Left ventricle myocardium superior (tissue), 1 donor: ENCODE measurements at places on chromosomes 3 and 15. TPM values are rescaled to one million over a fixed set of nuclear protein-coding genes. Genes with fewer than 3 reads are reported as not detected.

GRCh38 chr15:85672332-85673084, 122.2 kb downstream of the KLHL25 start:
- no peak for DNase-seq

DNA sequence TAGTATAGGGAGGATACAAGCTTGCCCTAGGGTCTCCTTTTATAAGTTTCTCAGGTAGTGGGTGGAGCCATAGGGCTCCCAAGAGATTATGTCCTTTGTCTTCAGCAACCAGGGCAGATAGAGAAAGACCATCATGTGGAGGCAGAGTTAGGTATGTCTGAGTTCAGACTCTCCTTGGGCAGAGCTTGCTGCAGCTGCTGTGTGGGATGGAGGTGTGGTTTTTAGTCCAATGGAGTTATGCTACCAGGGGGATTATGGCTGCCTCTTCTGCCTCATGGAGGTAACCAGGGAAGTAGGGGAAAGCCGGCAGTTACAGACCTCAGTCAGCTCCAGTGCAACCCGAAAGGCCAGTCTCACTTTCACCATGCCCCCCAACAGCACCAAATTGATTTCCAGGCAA, 220.5 kb downstream of the NECTIN3 start:
- no peak for DNase-seq

DNA sequence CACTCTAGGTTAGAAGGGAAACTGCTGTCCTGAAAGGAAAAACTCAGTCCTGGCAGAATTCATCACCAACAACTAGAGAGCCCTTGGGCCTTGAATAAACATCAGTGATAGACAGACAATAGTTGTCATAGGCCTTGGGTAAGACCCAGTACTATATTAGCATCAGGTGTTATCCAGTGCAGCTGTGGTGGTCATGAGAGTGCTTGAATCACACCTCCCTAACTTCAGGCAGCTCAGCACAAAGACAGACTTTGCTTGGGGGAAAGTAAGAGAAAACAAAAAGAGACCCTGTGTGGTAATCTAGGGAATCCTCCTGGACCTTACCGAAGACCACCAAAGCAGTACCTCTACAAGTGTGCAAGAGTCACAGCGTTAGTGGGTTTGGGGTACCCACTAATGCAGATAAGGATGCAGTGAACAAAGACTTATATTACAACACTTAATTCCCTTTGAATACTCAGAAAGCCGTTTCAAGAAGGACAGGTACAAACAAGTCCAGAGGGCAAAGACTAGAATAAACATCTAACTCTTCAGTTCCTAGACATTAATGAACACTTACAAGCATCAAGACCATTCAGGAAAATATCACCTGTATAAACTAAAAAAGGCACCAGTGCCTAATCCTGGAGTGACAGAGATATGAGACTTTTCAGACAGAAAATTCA, 332.3 kb upstream of the EPHA3 start:
- no peak for DNase-seq

Gene COL8A1
- 12.0 TPM for total RNA-seq
